ENCODE measurements at places on chromosomes 6 and 20.

- DNase-seq, result no peak
Measured at GRCh38 chr6:103925317-103925716, 934.4 kb downstream of the HACE1 start.

- no peak for DNase-seq
Measured at GRCh38 chr6:6125495-6125894, 118.8 kb upstream of the NRN1 start.

GRCh38 chr20:64037498-64038213 lies 1.7 kb downstream of the C20orf204 start:
- no peak for DNase-seq

GRCh38 chr6:158122048-158122447 lies 46.0 kb downstream of the SERAC1 start:
- DNase-seq, result no peak

- no peak for DNase-seq
Measured at GRCh38 chr20:18058661-18059467, 1.1 kb upstream of the OVOL2 start.

GRCh38 chr6:156688620-156688971 lies 88.6 kb upstream of the ARID1B start:
- no peak for DNase-seq

- peak; percentile 47 for DNase-seq
Measured at GRCh38 chr6:150830439-150831165, 34.9 kb upstream of the MTHFD1L start.

- peak; percentile 94 for DNase-seq
Measured at GRCh38 chr20:44966030-44966961, at the start of gene STK4. TSS of gene STK4 (plus strand) at chr20:44966512. CDS start at chr20:44966569, 57 bp downstream.

- peak; percentile 88 for DNase-seq
Measured at GRCh38 chr20:50292591-50293283, 102.1 kb downstream of the CEBPB start.

DNA sequence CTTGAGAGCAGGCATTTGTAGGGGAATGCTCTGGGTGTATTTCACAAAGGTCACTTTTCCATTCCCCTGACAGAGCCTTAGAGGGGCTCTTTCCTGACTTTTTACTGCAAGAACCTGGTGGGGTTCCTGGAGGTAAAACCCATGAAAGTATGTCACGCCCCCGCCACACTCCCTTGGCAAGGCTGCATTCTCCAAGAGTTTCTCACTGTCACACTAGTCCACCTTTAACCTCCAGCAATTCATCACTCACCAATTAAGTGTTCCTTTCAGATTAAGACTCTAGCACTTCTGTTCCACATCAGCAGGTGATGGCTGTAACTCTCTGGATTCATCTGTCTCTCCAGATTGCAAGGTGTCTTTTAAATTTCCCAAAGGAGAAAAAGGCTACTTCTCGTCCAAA lies 32.7 kb upstream of the NKX2-4 start:
- DNase-seq, result no peak

GRCh38 chr6:6885521-6886170 lies 222.1 kb upstream of the RREB1 start:
- no peak for DNase-seq

DNA sequence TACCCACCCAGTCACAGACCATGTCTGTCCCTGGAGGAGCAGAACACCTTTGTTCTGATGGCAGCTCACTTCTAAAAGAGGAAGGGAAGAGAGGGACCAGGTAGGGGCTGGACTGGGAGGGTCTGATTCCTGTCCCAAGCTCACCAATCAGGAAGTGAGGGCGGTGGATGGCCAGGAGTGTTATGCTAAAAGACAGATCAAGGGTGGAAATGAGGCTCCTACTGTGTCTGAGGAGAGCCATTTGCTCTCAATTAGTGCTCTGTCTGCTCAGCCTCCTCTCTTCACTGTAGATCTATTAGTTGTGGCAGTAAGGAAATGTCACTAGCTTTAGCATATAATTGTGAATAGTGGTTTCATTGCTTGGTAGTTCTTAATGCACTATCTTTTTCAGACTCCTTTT lies 72.5 kb downstream of the ARMC2 start:
- DNase-seq, result no peak

- no peak for DNase-seq
Measured at GRCh38 chr6:1855890-1856289, 246.2 kb downstream of the FOXC1 start.

- DNase-seq, result no peak
Measured at GRCh38 chr6:15232836-15233510, 12.9 kb upstream of the JARID2 start.

- peak; percentile 44 for DNase-seq
Measured at GRCh38 chr6:90403489-90404381, 107.1 kb upstream of the BACH2 start.

GRCh38 chr6:33744895-33745546 lies 1.7 kb downstream of the IP6K3 start:
- no peak for DNase-seq

GRCh38 chr6:45461486-45461885 lies 83.8 kb upstream of the SUPT3H start:
- DNase-seq, result no peak

DNA sequence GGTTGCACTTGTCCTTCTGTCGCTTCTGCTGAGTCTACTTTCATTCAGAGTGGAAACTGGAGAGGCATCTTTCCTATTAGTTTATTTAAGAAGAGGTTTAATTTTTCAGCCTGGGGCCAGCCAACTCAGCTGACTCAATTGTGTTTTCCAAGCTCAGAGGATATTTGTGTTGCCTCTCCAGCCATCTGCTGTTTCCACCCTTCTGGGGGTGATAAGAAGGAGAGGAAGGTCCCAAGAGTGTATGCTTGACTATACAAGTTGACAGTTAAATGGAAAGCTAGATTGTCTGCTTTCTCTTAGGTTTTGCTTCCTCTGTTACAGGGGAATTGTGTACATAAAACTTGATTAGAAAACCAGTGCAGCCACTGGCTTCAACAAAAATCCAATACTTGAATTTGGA lies 3.0 kb downstream of the PSMF1 start:
- no peak for DNase-seq

DNA sequence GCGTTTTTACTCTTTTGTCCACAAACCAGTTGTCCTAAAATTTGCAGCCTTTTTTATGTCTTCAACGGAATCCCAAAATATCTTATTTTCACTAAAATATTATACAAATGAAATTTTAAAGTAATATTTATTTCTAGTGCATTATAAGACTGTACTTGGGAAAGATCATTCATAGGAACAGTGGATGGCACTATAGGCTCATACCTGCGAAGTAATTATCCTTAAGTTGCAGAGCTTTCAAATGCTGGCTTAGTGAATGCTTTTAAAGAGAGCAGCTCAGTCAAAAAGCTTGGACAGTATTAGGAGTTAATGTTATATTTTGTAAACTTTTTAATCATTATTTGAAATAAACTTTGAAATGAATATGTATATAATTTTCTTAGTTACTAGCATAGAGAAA lies 254.9 kb downstream of the CDKAL1 start:
- no peak for DNase-seq

DNA sequence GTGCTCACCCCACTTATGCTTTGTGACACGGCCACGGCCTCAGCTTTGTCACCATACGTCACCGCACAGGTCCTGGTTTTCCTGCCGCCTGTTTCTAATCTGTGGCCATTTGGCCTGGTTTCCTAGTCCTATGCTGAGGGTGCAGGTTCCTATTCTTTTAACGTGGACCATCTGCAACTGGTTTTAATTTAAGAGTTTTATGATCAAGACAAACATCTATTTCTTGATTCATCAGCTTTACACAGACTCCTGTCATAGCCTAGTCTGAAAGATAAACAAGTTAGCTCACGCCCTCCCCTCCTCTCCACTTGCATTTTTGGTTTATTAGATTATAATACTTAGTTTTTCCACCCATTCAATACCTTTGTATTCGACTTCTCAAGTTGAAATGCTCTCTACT lies 97.5 kb upstream of the RPS6KA2 start:
- DNase-seq, result no peak

DNA sequence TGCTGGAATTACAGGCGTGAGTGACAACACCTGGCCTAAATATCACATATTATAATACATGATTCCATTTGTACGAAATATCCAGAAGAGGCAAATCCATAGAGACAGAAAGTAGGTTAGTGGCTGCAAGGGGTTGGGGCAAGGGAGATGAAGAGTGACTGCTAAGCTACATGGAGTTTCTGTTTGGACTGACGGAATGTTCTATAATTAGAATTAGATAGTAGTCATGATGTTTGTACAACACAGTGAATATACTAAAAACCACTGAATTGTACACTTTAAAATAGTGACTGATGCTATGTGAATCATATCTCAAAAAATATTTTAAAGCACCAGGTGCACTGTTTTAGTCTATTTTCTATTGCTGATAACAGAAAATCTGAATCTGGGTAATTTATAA lies 3.7 kb upstream of the HEBP2 start:
- no peak for DNase-seq

Data from HT1080 (cell line).